ENCODE measurements at places on chromosomes 4 and X. TPM values are rescaled to one million over a fixed set of nuclear protein-coding genes. Genes with fewer than 3 reads are reported as not detected.

Gene AREG
- total RNA-seq = 0.29 TPM

Gene BRS3
- not detected for total RNA-seq

Gene QRFPR
- total RNA-seq = 2.9 TPM

Gene SSX4B
- not detected for total RNA-seq
